ENCODE measurements at places on chromosomes 5 and 9. TPM values are rescaled to one million over a fixed set of nuclear protein-coding genes. Genes with fewer than 3 reads are reported as not detected.

Gene GLDC
- not detected for total RNA-seq

Gene GDA
- total RNA-seq = 1.6 TPM

Gene TOMM5
- total RNA-seq = 37.6 TPM

Gene CCT5
- 45.4 TPM for total RNA-seq

Gene FBXL7
- 4.0 TPM for total RNA-seq

Gene IFNA21
- not detected for total RNA-seq

Gene SSBP2
- 18.1 TPM for total RNA-seq

Gene LRRTM2
- total RNA-seq = 0.66 TPM

Gene SH2D3C
- 3.3 TPM for total RNA-seq

Gene PLAC8L1
- total RNA-seq = not detected

Gene FUT7
- total RNA-seq = not detected

Gene KCNIP1
- 0.52 TPM for total RNA-seq

Gene CTXN3
- total RNA-seq = not detected

Gene PCDHGB6
- 4.6 TPM for total RNA-seq

Gene ADGRD2
- not detected for total RNA-seq

Gene MCIDAS
- total RNA-seq = not detected

Gene ZNF484
- 5.3 TPM for total RNA-seq

Gene ACOT12
- total RNA-seq = not detected

Gene PRRT1B
- 0.78 TPM for total RNA-seq

Gene ETF1
- 24.9 TPM for total RNA-seq

Gene LRRC26
- 1.3 TPM for total RNA-seq

Measured in body of pancreas (tissue), 4 donors.